RWPE1 (cell line): ENCODE measurements at places on chromosomes 5 and 9.

GRCh38 chr5:53087621-53088121 is 21.9 kb downstream of the MOCS2 start:
- no peak for DNase-seq

- no peak for DNase-seq
Measured at GRCh38 chr9:121783111-121783510, 131.7 kb downstream of the DAB2IP start.

GRCh38 chr5:109594217-109594616 is 95.5 kb upstream of the MAN2A1 start:
- DNase-seq = no peak

GRCh38 chr5:104540448-104540847 is 977.9 kb upstream of the NUDT12 start:
- peak; percentile 3 for DNase-seq

GRCh38 chr9:94926431-94926800 is 199.9 kb downstream of the AOPEP start:
- DNase-seq = no peak
